ENCODE measurements at places on chromosomes 7 and 10.

- no peak for DNase-seq
Observed at GRCh38 chr7:93055543-93056107, 62.2 kb downstream of the SAMD9 start.

- DNase-seq: no peak
Observed at GRCh38 chr10:69760072-69760471, 41.6 kb upstream of the COL13A1 start.

GRCh38 chr7:142998966-142999365 lies 28.0 kb downstream of the OR9A2 start:
- DNase-seq: no peak

GRCh38 chr7:151264615-151265014 lies 16.1 kb upstream of the SMARCD3 start:
- no peak for DNase-seq

DNA sequence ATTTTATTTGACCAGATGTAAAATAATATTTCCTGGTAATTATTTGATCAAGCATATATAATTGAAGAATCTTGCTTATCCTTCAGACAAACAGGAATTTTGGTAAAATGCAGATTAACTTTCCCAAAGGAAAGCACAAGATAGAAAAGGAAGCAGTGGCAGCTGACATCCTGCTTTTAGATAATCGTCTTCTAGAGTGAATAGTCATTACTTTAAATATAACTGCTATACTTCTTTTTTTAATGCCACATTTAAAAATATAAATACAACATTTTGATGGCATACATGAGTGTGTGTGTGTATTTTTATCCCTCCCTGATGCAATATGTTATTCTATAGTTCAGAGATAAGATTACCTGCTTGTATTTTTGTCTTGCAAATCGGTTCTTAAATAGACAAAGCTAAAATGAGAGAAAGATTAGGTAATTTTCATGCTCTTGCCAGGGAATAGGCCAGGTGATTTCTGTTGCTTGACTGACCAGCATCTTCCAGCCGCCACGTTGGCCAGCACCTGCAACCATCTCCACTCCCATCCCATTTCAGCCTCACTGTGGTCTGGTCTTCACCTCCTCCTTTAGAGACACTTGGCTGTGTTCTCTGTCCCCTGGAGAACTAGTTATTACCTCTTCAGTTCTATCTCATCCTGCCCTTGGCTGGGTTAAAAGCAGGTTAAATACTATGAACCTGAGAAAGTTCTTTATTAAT lies 58.1 kb downstream of the MDFIC start:
- no peak for DNase-seq

DNA sequence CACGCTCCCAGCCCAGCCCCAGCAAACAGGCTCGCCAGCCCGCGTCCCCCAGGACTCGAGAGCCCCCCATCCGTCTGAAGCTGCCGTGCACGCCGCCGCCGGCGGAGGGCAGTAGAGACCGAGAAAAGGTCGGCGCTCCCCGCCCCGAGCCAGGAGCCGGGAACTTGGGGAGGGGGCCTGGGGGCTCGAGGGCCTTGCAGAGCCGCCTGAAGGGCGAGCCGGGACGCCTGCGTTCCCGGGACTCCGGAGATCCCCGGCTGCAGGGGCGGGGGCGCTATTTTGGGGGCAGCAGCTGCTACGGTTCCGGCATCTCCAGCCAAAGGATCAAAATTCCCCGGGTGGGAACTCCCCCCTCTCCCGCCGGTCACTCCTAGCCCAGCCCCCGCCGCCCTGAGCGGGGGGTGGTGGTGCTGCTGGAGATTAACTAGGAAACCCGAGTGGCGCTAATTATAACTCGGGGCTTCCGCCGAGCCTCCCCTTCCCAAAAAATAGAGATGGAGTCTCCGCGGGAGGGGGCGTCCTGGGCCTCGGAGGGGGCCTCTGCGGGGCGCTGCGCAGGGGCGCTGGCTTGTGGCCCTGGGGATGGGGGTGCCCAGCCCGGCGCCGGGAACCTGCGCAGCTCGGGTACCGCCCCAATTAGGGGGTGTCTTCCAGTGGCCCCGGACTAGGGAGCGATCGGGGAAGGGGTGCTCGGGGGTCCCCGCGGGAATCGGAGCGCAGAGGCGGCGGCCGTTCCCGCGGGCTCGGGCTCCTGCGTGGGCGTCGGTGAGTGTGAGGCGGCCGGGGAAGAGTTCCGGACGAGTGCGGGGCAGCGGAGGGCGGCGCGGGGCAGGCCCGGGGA lies 608 bp downstream of the ACHE start:
- DNase-seq: peak; percentile 68

DNA sequence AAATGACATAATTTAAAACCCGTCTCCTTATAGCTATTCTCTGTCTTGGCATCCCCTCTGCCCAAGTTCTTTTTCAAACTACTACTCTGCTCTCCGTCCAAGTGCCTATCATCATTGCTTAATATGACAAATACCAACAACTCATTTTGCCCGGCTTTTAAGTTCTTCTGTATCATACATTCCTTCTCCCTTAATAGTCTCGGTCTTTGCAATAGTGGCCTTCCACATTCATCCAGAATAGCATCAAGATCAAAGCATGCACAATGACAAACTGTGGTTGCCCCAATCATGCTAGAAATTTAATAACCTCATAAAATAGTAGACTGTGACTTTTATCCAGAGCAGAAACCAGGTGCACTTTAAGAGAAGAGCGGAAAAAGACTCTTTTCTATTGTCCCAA lies 198.9 kb downstream of the ETV1 start:
- DNase-seq: no peak

GRCh38 chr7:50674299-50674698 lies 108.4 kb downstream of the GRB10 start:
- no peak for DNase-seq

GRCh38 chr7:139972029-139972428 lies 90.7 kb downstream of the PARP12 start:
- DNase-seq: no peak

- DNase-seq: no peak
Observed at GRCh38 chr10:116056445-116057293, 216.3 kb downstream of the GFRA1 start.

DNA sequence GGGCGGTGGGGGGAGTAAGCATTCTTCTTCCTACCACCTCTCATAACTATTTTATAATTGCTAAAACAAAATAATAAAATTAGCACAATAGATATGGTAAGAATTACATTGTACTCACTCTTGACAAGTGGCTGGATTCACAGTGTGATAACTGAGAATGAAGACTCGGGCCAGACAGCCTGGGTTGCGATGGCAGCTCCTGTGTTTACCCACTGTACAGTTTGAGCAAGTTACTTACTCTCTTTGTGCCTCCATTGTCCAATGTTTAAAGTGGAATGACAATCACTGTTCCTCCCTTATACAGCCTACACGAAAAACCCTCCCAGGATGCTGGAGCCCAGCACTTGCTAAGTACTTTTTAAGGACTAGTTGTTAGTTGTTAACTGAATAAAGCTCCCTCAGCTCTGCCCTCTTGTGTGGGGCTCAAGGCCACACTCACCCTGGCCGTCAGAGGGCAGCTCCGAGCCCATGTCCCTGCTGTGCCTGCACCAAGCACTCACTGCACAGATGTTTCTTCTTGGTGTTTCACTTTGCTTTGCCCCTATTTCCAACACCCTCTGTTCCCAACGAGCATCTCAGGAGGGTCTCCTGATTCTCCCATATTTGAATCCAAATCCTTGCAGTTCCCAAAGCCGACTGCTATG lies 56.4 kb upstream of the NPS start:
- no peak for DNase-seq

GRCh38 chr7:81529785-81530184 lies 240.1 kb downstream of the HGF start:
- DNase-seq: no peak

GRCh38 chr7:108245523-108246226 lies 115.5 kb upstream of the LAMB4 start:
- DNase-seq: no peak

GRCh38 chr7:100691676-100692577 lies 2.1 kb downstream of the GIGYF1 start:
- peak; percentile 82 for DNase-seq

DNA sequence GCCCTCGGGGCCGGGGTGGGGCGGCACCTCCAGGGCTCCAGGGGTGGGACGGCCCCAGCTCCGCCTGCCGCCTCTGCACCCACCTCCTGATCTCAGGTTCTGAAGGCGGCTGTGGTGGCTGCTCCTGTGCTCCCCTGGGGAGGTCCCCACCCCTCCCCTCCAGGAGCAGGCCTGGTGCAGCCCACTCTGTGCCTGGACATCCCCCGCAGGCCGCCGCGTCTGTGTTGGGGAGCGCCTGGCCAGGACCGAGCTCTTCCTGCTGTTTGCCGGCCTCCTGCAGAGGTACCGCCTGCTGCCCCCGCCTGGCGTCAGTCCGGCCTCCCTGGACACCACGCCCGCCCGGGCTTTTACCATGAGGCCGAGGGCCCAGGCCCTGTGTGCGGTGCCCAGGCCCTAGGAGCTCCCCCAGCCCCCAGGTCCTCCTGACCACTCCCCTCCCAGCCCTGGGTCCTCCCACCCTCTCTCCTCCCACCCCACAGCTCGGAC lies 5.5 kb downstream of the CYP2W1 start:
- no peak for DNase-seq

DNA sequence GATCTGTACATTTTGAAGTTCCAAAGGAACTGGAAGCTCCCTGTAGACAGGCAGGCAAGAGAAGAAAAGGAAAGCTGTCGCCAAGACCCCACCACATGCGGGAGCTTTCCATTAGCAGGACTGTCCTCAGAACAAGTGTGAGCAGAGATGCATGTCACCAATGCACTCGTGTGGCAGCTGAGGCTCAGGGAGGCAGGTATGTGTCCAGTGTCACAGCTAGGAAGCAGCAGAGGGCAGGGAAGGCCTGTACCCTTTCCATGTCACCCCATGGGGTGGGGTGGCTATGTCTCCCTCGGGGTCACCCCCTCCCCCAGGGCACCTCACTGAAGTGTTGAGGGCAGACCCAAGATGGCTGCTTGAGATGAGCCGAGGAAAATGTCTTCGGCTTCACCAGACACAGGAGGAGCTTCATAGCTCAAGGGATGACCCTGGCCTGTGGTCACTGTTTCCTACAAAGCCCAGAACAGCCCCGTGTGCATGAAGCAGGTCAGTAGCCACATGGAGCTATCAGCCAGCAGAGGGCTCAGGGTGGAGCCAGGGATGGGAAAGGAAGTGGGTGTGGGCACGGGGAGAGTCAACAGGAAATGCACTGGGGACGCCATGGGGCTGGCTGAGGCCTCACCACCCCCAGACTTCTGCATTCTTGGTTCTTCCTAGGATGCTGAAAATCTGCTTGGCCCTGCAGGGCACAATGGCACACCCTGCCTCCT lies 96.6 kb downstream of the FAM53B start:
- DNase-seq: peak; percentile 80

DNA sequence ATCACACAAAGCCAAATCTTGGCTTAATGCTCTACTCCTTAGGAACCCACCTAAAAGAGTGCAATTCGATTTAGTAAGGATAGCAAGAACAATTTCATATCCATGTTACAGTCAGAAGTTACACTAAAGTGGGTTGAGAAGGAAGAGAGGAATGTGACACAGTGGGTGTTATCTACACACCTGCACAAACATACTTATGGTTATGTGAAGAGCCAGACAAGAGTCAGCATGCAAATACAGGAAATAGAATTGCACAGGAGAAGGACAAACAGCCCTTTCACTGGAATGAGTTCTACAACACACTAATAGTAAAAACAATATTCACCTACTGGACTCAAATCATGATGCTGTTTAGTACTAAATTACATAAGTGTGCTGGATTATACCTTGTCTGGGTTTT lies 262.8 kb downstream of the DGKB start:
- no peak for DNase-seq

GRCh38 chr7:93374345-93374940 lies 142.3 kb downstream of the VPS50 start:
- no peak for DNase-seq

GRCh38 chr7:106659166-106659962 lies 1.6 kb downstream of the CCDC71L start:
- no peak for DNase-seq

GRCh38 chr10:101563007-101563406 lies 25.1 kb downstream of the POLL start:
- no peak for DNase-seq

GRCh38 chr7:25622695-25623094 lies 394.4 kb upstream of the NPVF start:
- no peak for DNase-seq

DNA sequence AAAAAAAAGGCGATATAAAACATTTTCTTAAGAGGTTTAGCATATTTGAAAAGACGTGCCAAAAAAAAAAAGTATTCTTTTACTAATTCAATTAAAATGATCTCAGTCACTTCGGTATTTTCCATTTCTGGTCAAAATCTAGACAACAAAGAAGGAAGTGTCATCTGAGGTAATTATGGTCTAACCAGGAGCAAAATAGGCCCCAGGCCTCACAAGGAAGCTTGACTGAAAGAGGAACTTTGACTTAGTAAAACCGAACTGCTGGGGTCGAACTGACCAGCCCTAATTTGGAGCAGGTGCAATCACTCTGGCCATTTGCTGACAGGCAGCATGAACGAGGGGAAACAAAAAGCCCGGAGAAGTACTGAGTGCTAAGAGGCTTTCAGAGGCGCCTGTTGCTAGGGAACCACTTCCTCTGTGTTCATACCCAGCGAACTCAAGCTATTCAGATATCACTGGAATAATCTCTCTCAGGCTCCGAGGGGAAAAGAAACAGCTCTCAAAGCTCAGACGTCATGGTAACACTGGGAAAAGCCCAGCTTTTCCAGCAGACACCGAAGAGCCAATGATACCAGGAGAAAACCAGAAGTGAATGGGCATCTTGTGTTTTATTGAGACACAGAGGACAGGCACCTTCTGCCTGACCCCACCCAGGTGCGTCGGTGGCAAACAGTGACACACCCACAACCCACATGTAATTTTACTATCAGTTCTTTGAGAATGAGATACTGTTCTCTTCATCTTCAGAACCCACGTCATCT lies 126.5 kb downstream of the FAM107B start:
- DNase-seq: peak; percentile 72

DNA sequence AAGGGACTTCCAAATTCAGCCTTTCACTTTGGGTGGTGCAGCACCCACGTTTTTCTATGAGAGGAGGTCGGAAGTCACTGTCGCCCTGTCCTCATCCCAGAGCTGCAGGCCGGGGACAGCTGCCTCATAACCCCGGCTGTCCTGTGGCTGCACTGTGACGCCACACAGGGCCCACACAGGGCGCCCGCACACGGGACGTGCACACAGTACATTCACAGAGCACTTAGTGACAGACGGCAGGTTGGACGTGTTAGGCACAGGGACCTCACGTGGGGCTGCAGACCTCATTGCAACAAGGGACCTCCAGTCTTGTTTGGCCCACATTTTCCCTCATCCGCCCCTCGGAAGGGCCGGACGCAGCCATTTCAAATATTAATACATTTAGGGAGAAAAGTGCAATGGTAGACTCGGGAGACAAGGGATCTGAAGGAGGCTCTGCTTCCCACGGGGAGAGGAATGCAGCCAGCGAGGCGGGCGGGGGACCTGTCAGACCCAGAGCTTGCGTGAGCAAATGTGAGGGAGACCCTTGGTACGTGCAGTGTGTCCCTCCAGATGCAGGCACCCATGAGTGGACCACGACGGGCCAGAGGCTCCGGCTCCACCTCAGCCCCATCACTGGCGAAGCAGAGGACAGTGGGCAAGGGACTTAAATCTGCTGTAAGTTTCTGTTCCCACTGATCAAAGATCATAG lies 86.7 kb downstream of the VOPP1 start:
- no peak for DNase-seq

GRCh38 chr7:147492606-147493005 lies 1098.0 kb upstream of the C7orf33 start:
- DNase-seq: no peak

- no peak for DNase-seq
Observed at GRCh38 chr7:55209366-55209765, 155.8 kb upstream of the LANCL2 start.

Measured in left cardiac atrium (tissue), 4 donors.